ENCODE measurements at places on chromosomes 12 and 14.

DNA sequence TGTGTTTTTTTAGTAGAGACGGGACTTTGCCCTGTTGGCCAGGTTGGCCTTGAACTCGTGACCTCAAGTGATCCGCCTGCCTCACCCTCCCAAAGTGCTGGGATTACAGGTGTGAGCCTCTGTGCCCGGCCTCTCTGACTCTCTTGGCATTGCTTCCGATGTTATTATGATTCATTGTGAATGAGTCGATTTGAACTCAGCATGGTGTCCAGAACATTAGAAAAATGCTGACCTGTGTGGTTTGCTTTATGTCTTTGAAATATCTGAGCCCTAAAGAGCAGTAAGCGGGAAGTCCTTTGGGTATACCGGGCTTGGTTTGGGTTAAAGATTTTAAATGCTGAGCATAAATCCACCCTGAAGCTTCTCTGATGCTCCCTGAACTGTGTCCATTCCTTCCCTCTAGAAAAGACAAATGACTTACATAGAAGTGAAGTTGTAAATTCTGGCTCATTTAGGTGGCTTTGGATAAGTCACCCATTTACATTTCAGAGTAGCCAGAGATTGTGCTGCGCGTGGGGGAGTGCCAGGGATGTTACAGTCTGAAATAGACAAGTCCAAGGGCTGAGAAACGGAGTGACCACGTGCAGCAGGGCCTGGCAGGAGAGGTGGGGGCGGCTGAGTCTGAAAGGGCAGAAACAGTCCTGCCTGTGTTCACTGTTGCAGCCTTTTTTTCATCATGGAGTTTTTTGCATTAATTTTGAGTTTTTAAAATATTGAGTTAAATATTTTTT is 39.6 kb downstream of the SLC15A4 start:
- H3K27ac ChIP-seq: no peak overlapping the region
- H3K36me3 ChIP-seq: no peaks in the 10 kb centered on the region
- no peaks in the 10 kb centered on the region for H3K27me3 ChIP-seq
- no peaks in the 10 kb centered on the region for H3K4me1 ChIP-seq
- H3K4me3 ChIP-seq: no peak overlapping the region
- DNase-seq: no peak

DNA sequence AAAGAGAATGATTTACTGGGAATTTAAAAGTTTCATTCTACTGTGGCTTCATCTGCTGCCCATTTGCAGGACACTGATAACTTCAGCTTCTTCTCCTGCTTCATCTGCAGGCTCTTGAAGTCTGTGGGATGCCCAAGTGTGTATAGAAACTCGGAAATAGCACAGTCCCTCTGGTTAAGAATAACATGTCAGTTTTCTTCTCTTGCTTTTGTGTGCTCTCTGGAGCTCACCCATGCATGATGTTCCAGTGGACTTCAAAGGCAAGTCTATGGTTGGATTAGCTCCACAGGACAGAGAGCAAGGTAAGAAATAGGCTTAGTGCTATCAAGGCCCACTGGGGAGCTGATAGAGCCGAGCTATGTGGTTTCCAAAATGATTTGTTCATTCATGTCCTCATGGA is 13.7 kb downstream of the RMST start:
- H3K27me3 ChIP-seq: no peaks in the 10 kb centered on the region
- no peak for DNase-seq
- H3K36me3 ChIP-seq: no peaks in the 10 kb centered on the region
- no peak overlapping the region for H3K27ac ChIP-seq
- no peak overlapping the region for H3K4me3 ChIP-seq

GRCh38 chr14:99072956-99073355 is 199.0 kb downstream of the BCL11B start:
- no peak overlapping the region for H3K4me3 ChIP-seq
- no peaks in the 10 kb centered on the region for H3K36me3 ChIP-seq
- no peaks in the 10 kb centered on the region for H3K27me3 ChIP-seq

DNA sequence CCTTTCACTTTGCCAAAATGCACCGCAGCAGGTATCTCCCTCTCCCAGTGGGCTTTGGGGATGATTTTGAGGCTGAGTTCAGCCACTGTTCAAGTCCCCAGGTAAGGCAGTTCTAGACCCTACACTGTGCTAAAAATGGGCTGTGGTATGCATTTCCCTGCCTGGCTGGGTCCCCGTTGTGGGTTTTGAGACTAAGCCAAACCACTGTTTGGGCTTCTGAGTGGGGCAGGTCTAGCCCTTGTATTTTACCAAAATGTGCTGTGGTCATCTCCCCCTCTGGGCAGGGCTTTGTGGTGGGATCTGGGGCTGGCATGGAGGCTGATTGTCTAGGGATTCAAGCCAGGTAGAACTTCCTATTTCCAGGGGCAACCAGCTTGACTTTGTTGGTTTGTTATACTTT is 13.6 kb upstream of the OR4Q3 start:
- H3K4me1 ChIP-seq: no peaks in the 10 kb centered on the region
- no peak overlapping the region for H3K27ac ChIP-seq
- H3K27me3 ChIP-seq: peaks cover 3% of the 10 kb centered on the region
- peak; percentile 27 for DNase-seq

DNA sequence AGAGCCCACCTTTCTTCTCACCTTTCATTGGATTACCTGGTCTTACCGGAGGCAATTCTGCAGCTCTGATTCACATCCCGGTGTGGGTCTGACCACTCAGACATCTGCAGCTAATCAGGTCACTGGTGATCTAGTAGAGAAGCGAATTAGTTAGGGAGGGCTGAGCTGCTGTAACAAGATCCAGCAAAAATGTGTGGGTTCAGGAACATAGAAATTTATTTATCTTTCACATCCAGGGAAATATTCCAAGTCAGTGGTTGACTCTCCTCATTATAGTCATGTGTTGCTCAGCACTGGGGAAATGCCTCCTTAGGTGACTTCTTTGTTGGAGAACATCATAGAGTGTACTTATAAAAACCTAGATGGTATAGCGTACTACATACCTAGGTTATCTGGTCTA is 218.7 kb upstream of the PELI2 start:
- no peak overlapping the region for H3K4me3 ChIP-seq
- no peaks in the 10 kb centered on the region for H3K36me3 ChIP-seq
- no peaks in the 10 kb centered on the region for H3K4me1 ChIP-seq
- H3K27me3 ChIP-seq: no peaks in the 10 kb centered on the region
- H3K27ac ChIP-seq: no peak overlapping the region

- H3K27me3 ChIP-seq: no peaks in the 10 kb centered on the region
- no peaks in the 10 kb centered on the region for H3K4me1 ChIP-seq
- H3K36me3 ChIP-seq: peaks cover 24% of the 10 kb centered on the region
- no peak overlapping the region for H3K4me3 ChIP-seq
Observed at GRCh38 chr14:105255021-105255507, 6.7 kb downstream of the BTBD6 start.

- no peak overlapping the region for H3K4me3 ChIP-seq
- H3K4me1 ChIP-seq: peaks cover 6% of the 10 kb centered on the region
- no peak for DNase-seq
- H3K27ac ChIP-seq: no peak overlapping the region
- H3K27me3 ChIP-seq: no peaks in the 10 kb centered on the region
- H3K36me3 ChIP-seq: peaks cover 24% of the 10 kb centered on the region
Observed at GRCh38 chr12:45327823-45328383, 112.0 kb downstream of the ANO6 start.

- no peaks in the 10 kb centered on the region for H3K36me3 ChIP-seq
- peaks cover 9% of the 10 kb centered on the region for H3K4me1 ChIP-seq
- no peak overlapping the region for H3K4me3 ChIP-seq
- DNase-seq: no peak
Observed at GRCh38 chr14:65502676-65503124, 90.2 kb downstream of the FUT8 start.

GRCh38 chr12:124299628-124300388 is 4.9 kb downstream of the RFLNA start:
- no peak overlapping the region for H3K4me3 ChIP-seq
- H3K4me1 ChIP-seq: no peaks in the 10 kb centered on the region
- H3K27me3 ChIP-seq: peaks cover 34% of the 10 kb centered on the region
- peak; percentile 29 for DNase-seq

DNA sequence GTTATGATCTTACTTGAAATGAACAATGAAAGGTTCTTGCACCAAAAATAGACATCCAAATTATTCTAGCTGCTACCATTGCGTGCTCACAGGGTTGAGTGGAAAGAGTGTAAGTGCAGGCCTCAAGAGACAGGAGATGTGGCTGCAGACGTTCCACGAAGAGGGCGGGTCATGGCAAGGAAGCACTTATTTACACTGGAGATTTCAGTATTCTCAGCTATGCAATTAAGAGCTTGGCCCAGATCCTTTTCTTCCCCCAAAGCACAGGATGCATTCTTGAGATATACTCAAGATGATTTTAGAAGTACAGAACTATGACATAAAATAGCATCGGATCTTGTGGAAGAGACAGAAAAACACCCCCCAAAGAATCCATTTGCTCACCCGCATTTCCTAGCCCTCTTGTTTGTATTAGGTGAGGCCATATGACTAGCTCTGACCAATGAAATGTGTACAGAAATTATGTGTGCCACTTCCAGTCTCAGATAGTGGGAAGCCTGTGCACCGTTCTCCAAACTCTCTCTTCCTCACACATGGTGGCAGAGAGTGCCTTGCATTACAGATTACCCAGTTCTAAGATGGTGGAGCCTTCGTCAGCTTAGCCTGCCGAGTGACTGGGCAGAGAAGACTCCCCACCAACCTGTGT is 261.4 kb downstream of the TTC8 start:
- no peak overlapping the region for H3K27ac ChIP-seq
- no peak for DNase-seq
- no peaks in the 10 kb centered on the region for H3K36me3 ChIP-seq
- H3K4me1 ChIP-seq: no peaks in the 10 kb centered on the region
- no peak overlapping the region for H3K4me3 ChIP-seq

DNA sequence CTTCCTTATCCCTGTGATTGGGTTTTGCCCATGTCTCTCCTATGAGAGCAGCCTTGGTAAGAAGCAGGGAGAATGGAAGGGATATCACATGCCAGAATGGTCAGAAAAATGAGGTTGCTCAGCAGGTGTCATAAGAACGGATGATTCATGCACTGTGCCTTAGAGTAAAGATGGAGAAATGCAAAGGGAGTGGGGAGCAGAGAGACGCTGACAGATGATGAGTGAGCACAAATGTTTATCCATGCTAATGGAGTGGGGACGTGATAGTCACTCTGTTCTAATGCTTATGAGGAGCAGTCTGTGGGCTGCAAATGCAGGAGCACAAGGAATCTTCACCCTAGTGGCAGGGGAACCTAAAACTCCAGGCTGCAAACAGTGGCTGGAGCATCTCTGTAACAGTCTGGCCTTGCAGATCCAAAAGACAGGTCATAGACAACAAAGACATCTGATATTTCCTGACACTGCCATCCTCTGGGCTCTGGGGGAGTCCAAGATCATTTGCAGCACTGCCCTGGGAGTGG is 243.2 kb downstream of the CACNA1C start:
- DNase-seq: no peak
- H3K36me3 ChIP-seq: no peaks in the 10 kb centered on the region
- no peak overlapping the region for H3K4me3 ChIP-seq
- H3K27me3 ChIP-seq: peaks cover 13% of the 10 kb centered on the region
- H3K4me1 ChIP-seq: no peaks in the 10 kb centered on the region

GRCh38 chr14:76081642-76082041 is 70.1 kb upstream of the GPATCH2L start:
- H3K4me1 ChIP-seq: no peaks in the 10 kb centered on the region
- H3K27ac ChIP-seq: no peak overlapping the region
- no peak for DNase-seq
- no peaks in the 10 kb centered on the region for H3K36me3 ChIP-seq

DNA sequence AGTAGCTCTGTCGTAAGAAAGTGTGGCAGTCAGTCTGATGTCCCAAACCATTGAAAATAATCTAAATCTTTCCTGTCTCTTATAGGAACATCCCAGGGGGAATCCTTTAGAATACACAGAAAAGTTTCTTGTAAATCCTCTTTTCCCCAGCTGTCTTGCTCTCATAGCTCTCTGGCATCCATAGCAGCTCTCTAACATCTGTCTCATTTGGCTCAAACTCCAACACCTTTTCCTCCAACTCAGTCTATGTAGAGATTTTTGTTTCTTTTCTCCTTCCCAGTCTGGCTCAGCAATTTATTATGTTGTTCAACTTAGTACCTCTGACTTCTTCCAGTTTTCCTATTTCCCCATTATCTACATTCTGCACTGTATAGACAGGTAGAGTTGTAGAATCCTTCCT is 84.4 kb upstream of the NEDD1 start:
- H3K4me1 ChIP-seq: no peaks in the 10 kb centered on the region
- no peaks in the 10 kb centered on the region for H3K36me3 ChIP-seq
- no peak overlapping the region for H3K27ac ChIP-seq

DNA sequence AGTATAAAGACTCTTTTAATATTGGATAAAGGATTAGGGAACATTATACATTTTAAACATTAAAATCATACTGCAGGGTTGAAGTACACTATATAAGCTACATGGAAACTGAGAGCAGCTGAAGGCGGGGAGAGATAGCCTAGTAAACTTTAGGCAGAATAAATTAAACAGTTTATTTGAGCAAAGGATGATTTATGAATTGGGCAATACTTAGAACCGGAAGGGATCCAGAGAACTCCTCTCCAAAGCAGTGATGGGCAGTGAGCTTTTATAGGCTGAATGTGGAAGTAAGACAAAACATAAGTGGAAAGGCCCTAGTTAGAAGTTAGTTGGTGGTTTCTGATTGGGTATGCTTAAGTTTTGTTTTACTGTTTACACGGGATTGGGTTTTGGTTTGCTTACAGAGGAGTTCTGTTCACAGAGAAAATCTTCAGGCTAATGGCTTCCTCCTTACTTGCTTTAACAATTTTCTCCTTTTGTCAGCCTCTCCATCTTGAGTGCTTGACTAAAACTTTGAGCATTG is 18.9 kb downstream of the LEMD3 start:
- no peak overlapping the region for H3K4me3 ChIP-seq
- H3K4me1 ChIP-seq: no peaks in the 10 kb centered on the region
- H3K36me3 ChIP-seq: peaks cover 25% of the 10 kb centered on the region
- no peaks in the 10 kb centered on the region for H3K27me3 ChIP-seq
- H3K27ac ChIP-seq: no peak overlapping the region

DNA sequence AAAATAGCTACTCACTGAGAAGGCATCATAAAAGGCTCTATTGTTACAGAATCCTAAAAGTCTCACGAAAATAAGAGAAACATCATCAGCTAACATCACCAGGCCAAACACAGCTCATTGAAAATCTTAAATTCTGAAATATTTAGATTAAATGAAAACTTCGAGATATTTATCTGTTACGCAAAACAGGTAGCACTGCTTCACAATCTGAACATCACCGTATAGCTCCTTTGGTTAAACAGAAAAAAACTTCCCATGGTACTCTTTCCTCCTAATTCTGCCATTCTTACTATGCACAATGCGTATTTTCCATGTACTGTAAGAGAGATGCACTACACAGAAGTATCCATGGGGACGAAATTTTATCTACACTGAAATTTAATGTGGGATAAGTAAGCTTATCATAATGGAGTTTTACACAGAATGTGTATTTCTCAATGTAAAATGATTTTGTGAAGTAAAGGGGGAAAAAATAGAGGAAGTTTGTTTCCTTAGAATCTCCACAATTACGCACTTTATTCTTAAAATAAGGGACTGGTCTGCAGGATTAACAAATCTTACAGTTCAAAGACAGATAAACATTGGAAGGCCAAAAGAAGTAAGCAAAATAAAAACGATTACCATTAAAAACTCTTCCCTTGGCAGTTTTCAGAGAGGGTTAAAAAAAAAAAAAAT is 1.9 kb downstream of the SGPP1 start:
- no peaks in the 10 kb centered on the region for H3K27me3 ChIP-seq
- DNase-seq: no peak
- H3K27ac ChIP-seq: no peak overlapping the region
- peak overlapping the region; percentile 98 for H3K4me3 ChIP-seq
- H3K4me1 ChIP-seq: peaks cover 12% of the 10 kb centered on the region

GRCh38 chr12:119153477-119154434 is 25.0 kb upstream of the HSPB8 start:
- H3K4me3 ChIP-seq: no peak overlapping the region
- no peak for DNase-seq
- H3K27ac ChIP-seq: no peak overlapping the region
- no peaks in the 10 kb centered on the region for H3K4me1 ChIP-seq

Measured in RWPE2 (cell line).